ENCODE measurements at places on chromosomes 6 and 20. TPM values are rescaled to one million over a fixed set of nuclear protein-coding genes. Genes with fewer than 3 reads are reported as not detected.

The CNKSR3 gene
- total RNA-seq, result 6.2 TPM

The TXLNB gene
- total RNA-seq, result 0.17 TPM

The VPS16 gene
- 22.6 TPM for total RNA-seq

- DNase-seq, result no peak
Observed at GRCh38 chr6:56364827-56365339, 117.5 kb upstream of the COL21A1 start.

- DNase-seq, result no peak
Observed at GRCh38 chr6:1315560-1316386, 3.9 kb downstream of the FOXQ1 start.

DNA sequence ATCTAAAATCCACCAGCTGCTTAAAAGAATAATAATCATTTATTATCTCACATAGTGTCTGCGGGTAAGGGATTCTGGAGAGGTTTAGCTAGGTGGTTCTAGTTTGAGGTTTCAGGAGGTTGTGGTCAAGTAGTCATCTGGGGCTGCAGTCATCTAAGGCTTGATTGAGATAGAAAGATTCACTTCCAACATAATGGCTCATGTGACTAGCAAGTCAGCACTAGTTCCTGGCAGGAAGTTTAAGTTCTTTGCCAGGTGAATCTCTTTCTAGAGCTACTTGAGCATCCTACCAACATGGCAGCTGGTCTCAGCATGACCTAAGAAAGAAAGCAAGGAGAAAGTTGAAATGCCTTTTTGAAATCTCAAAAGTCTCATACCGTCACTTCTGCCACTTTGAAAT, 128.8 kb downstream of the EDN1 start:
- DNase-seq, result no peak

The ATP5F1E gene
- total RNA-seq, result 47.8 TPM

The TSHZ2 gene
- 0.30 TPM for total RNA-seq

The ENPP4 gene
- 4.4 TPM for total RNA-seq

The SPACA1 gene
- not detected for total RNA-seq

Measured in H1 (cell line).